ENCODE measurements at places on chromosomes 3 and 15.

DNA sequence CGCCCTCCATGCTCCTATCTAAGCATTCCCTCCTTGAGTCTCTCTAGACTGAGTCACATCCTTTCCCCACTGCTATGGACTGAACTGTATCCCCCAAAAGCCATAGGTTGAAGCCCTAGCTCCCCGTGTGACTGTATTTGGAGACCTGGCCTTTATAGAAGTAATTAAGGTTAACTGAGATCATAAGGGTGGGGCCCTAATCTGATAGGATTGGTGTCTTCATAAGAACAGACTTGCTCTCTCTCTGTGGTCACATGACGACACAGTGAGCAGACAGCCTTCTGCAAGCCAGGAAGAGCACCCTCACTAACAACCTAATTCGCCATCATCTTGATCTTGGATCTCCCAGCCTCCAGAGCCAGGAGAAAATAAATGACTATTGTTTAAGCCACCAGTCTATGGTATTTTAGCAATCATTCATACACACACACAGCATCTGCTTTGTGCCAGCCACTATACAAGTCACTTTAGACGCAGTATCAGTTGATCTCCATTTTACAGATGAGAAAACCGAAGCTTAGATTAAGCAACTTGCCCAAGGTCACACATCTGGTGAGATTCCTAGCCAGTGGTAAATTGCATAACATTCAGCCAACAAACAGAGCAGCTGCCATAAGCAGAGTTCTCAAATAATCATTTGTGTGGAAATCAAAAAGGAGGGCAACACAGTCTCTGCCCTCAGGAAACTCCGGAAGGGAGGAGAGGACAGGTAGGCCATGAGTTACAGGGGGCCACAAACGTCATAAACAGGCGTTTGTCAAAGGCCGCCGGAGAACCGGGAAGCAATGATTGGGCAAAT lies 66.3 kb upstream of the HES1 start:
- DNase-seq, result no peak

DNA sequence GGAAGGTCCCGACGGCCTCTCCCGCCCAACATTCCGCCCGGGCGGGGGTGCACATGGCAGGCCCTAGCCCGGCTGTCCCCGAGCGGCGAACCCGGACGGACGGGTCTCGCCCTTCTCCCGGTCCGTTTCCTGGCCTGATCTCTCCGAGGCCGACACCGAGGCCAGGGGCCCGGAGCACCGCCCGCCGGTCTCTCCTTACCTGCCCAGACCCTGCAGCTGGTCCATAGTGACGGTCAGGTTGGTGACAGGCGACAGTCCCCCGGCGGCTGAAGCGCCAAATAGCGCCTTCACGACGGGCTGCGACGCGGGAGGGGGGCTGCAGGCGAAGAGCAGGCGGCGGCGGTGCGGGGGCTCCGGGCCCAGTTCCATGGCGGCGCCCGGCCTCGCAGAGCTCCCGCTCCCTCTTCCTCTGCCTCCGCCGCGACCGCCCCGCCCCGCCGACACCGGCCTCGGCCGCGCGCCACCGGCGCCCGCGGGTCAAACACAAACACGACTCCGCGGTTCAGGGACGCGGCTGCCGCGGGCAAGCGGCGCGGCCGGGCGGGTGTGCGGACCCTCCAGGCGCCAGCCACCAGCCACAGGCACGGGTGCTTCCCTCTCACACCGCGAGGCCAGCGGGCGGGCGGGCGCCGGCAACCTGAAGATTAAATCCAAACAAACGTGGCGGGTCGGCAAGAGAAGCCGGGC lies 495 bp downstream of the CDC25A start:
- DNase-seq, result no peak

DNA sequence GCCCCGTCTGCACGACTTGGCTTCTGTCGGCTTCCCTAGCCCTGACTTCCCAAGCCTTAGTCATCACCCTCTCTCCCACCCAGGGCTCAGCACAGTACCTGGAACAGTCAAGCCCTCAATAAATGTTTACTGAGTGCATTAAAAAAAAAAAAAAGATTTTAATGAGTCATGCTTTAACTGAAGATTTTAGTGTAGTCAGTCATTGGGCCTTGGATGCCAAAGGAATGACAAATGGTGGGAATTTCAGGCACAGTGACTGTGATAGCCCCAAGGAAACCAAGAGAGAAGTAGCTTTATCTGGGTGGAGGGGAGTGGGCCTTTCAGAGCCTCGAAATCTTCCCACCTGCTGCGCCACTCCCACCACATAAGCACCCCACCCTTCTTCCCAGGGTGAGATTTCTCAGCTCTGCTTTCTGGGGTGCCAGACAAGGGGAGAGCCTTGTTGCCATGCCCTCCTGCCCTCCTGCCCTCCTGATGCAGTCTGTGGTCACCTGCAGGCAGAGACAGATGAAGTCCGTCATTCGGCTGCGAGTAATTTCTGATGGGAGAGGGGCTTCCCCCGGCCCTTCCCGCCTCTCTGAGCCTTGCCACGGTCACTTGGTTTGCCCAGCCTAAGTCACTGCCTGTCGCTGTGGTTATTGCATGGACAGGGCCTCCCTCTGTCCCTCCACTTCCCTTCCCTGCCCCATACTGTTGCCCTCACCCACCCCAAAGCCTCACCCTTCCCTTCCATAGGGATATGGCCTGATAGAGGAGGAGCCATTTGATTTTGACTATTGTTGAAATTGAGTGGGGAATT lies 41.8 kb downstream of the SMAD3 start:
- DNase-seq, result no peak

DNA sequence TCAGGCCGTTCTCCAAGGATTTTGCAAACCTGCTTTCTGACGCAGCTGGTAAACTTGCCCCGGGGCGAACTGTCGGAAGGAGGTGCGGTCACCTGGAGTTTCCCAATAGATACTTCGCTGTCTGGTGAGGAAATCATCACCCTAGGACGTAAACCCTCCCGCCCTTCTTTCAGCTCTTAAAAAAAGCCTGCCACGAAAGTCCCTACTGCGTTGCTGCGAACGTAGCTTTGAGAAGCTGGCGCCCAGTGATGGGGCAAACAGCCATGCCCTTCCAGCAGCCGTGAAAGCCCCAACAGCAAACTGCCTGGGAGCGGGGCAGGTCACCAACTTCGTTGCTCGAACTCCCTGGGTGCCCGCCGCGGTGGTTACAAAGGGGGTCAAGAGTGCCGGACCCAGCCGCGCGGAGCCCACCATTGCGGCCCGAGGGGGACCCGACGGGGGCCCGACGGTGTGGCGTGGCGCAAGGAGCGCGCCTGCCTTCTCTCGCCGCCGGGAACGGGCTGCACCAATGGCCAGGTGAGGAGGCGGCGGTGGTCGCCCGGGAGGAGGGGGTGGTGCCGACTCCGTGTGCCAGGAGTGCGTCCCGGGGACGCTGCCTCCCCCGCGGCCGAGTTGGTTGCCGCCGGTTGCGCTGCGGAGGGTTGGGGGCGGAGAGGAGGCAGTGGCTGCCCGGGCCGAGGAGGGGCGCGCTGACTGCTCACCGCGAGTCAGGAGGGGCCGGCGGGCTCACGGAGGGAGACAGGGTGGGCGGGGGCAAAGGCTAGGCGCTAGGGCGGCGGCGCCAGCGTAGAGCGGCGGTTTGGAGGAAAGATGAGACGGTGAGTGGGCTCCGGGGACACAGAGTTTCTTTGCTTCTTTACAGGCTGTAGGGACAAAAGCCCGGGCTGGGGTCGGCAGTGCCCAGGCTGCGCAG lies at the start of gene PHLDB2:
TSS of gene PHLDB2 (plus strand) at position 205 of the 913 bp plus-strand sequence. CDS start 24,813 bp downstream, outside the sequence.
- DNase-seq, result no peak
